Activated CD4-positive, alpha-beta T cell treated with anti-CD3 and anti-CD28 coated beads, Interleukin-2, amount 10 ng/mL, durations not matched to agents 7 days and 5 days (primary cell): ENCODE measurements at places on chromosomes 4 and X.

GRCh38 chr4:185290018-185290607, 80.7 kb downstream of the SNX25 start:
- no peak for DNase-seq

- DNase-seq: no peak
These were observed 37.3 kb downstream of the SLIT2 start for GRCh38 chr4:20288846-20289512.

DNA sequence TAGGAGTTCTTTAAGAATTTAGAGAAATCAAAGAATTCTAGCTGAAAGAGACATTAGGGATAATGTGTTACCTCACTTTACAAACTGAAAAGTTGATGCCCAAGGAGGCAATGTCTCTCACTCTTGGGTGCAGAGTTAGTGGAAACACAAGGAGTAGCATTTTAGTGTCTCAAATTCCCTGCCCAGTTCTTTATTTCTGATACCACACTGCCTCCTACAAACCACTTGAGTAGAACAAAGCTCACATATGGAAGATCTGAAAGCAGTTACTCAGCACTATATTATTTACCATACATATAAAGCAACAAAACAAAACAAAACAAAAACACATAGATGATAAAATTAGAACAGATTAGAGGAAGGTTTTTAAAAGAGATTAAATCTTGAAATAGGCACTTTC, 124.2 kb downstream of the REELD1 start:
- DNase-seq: no peak

- no peak for DNase-seq
These were observed 24.1 kb downstream of the SMIM43 start for GRCh38 chr4:121740796-121741409.

DNA sequence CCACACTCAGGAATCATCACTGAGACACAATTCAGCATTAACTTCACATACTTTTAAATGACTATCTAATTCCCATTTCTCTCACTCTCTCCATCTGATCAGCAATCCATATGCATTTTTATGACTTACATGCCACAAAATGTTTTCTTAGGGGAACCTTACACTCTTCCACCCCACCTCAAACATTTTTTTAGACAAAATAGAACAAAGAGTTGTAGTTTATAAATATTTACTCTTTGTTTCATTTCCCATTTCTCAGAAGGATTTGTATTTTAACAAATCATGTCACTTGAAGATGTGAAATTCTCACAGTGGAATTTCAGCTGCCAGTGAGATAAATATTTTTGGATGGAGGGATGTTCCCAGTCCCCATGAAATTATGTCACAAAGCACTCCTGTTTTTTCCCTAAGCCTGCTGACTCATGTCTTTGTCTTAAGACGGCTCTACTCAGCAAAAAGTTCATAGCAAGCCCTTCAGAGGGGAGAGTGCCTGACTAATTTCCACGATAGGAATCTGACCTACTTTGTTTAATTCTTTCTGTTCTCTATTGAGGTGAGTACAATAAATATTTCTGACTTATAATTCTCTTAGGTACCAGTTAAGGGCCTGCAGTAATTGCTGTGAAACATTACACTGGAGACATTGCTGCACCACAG, 257.7 kb downstream of the THOC2 start:
- no peak for DNase-seq

GRCh38 chr4:80221161-80221560, 23.9 kb downstream of the PRDM8 start:
- no peak for DNase-seq

- no peak for DNase-seq
These were observed 11.3 kb downstream of the SHOX start for GRCh38 chrX:641671-642435.
